ENCODE measurements at places on chromosomes 6 and 20. TPM values are rescaled to one million over a fixed set of nuclear protein-coding genes. Genes with fewer than 3 reads are reported as not detected.
A peak's percentile ranks its signal among the peaks of the same experiment; 100 is the strongest.

DNA sequence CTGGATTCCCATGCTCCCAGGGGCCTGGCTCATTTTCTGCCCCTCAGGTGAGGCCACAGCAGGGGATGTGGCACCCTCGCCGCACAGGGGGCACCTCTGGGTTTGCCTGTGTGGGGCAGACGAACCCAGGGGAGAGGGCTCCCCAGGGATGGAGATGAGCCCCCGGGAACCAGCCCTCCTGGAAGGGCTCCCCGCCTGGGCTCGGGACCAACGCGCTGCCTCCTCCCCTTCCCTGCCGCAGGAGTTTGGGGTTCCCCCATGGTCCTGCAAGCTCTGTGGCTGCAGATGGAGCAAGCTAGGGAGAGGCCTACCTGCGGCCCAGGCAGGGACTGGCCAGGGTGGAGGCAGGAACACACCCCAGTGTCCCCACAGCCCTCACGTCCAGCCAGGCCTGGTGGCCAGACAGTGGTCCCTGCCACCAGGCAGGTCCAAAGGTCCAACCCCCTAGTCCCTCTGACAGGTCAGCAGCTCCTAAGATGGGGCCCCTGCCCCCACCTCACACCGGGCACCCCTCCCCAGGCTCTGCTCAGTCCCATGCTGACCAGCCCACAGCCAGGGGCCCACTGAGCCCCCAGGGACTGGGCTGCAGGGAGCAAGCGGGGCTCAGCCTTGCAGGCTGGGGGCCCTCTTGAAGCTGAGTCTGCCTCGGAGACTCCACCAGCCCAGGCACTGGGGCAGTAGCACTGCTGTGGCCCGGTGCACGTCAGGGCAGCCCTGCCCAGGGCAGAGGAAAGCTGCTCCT, 13.7 kb downstream of the LAMA5 start:
- DNase-seq, result no peak

GRCh38 chr6:31270788-31271640, 878 bp downstream of the HLA-C start:
- DNase-seq, result peak; percentile 29

- DNase-seq, result no peak
These were observed 6.1 kb upstream of the POU3F2 start for GRCh38 chr6:98828211-98828788.

GRCh38 chr6:76707630-76708029, 635.2 kb upstream of the IMPG1 start:
- DNase-seq, result no peak

Gene BPIFB2
- 93.5 TPM for total RNA-seq

DNA sequence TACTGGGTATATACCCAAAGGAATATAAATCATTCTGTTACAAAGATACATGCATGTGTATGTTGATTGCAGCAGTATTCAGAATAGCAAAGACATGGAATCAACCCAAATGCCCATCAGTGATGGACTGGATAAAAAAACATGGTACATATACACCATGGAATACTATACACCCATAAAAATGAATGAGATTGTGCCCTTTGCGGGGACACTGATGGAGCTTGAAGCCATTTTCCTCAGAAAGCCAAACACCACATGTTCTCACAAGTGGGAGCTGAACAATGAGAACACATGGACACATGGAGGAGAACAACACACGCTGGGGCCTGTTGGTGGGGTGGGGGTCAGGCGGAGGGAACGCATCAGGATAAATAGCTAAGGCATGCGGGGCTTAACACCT, 41.3 kb upstream of the MAPK13 start:
- DNase-seq, result no peak

DNA sequence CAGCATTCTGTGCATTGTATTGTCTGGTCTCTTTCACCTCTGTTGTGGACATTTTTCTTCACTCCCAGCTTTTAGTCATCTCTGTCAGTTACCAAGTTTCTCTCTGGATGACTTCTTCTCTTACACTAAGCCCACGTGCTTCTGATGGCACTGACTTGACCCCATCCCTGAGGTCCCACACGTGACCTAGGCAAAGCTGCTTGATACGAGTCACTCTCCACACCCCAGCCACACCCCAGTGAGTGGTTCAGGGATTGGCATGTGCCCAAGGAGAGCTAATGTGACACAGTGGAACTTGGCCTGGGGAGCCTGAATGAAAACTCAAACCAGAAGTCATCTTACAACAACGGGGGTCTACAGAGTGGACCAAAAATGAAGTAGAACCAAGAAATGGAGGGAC, 32.2 kb downstream of the HTR1E start:
- no peak for DNase-seq

GRCh38 chr20:46009816-46010215, 1.1 kb downstream of the MMP9 start:
- DNase-seq, result no peak

- no peak for DNase-seq
These were observed 11.7 kb upstream of the FRK start for GRCh38 chr6:116072368-116072767.

Gene CLPSL2
- total RNA-seq, result not detected

Gene LY6G6D
- total RNA-seq, result not detected

- no peak for DNase-seq
These were observed 83.0 kb downstream of the SCAND1 start for GRCh38 chr20:35871259-35871771.

DNA sequence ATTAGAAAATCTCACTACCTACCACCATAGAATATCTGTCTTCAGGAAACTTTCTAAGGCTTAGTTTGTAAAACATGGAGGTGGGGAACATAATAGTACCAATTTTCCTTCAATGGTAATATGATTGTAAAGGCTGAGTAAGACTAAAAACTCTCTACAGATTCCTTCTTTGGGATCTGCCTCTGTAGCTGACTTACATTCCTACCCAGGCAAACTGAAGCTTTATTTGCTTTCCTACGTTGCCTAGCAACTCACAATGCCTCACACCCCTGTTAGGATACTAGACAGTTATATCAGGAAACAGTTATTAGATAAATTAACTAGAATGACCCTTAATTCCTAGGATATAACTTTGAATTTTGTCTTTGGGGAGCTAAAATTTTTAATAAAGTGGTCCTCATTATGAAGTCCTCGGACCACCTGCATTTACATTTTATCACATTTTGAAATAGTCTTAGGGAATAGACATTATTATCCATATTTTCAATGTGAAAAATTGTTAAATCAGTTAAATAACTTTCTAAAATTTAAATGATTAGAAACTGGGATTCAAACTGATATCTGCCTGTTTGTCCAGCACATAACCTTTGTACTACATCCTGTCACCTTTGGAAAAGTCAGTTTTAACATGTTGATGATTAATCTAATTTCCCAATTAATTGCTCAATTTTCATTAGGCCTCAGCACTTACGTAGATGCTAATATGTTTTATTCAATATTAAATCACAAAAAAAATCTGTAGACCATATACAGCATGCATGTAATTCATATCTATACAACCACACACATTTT, 591.4 kb downstream of the RNF144B start:
- DNase-seq, result no peak

Gene LST1
- 0.49 TPM for total RNA-seq

Data from esophagus squamous epithelium (tissue), 5 donors.